Daoy (cell line): ENCODE measurements at places on chromosomes 3 and 15. TPM values are rescaled to one million over a fixed set of nuclear protein-coding genes. Genes with fewer than 3 reads are reported as not detected.

- peak; percentile 73 for DNase-seq
Observed at GRCh38 chr3:141659821-141660613, 78.1 kb upstream of the RNF7 start.

GPR171 gene
- not detected in 2 replicates for total RNA-seq

CELF6 gene
- 0.40 and 0.57 TPM in 2 replicates for total RNA-seq

- no peak for DNase-seq
Observed at GRCh38 chr3:81995329-81995728, 233.9 kb upstream of the GBE1 start.

- DNase-seq = no peak
Observed at GRCh38 chr3:43036621-43037423, 57.7 kb downstream of the GASK1A start.

DNA sequence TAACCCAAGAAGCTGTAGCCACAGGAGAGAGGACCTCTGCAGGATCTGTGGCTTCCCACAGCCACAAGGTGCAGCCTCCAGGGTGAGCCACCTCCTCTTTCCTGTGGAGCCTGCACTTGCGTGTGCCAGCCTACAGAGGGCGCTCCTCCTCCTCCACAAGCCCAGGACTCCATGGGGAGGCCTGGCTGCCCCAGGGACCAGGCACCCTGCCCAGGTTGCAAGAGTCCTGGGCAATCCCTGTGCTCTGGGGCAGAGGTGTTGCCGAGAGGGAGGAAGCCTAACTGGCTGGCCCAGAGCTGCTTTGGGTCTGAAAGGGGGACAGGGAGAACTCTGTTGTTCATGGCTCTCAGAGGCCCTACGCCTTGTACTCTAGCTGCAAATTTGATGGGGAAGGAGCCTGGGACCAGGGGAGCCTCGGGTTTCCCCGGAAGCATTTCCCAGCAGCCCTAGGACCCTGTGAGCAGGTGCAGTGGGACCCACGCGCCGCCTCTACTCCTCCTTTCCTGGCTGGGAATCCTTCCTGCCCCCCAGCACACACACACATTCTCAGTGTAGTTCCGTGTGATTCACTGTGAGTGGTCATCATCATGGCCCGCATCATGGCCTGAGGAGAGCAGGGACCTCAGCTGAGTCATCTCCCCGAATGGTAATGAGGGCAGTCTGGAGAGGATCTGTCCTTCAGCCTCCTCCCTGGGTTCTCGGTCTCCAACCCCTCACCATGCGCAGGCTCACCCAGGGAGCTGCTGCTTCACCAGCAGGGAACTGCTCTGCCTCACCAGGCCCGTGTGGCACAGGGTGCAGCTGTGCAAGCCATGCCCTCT lies 24.3 kb downstream of the TBC1D21 start:
- DNase-seq = peak; percentile 83

GRCh38 chr3:74506246-74506645 lies 108.2 kb downstream of the CNTN3 start:
- no peak for DNase-seq

- no peak for DNase-seq
Observed at GRCh38 chr3:127103080-127103479, 89.9 kb upstream of the PRR23E start.

KBTBD12 gene
- total RNA-seq = not detected in 2 replicates

UNC13C gene
- total RNA-seq = 0.09 and 0.11 TPM in 2 replicates

A4GNT gene
- total RNA-seq = not detected in 2 replicates

GRCh38 chr3:58049143-58049785 lies 41.0 kb downstream of the FLNB start:
- peak; percentile 95 for DNase-seq

- peak; percentile 62 for DNase-seq
Observed at GRCh38 chr3:4906107-4906621, 73.1 kb upstream of the BHLHE40 start.

DNA sequence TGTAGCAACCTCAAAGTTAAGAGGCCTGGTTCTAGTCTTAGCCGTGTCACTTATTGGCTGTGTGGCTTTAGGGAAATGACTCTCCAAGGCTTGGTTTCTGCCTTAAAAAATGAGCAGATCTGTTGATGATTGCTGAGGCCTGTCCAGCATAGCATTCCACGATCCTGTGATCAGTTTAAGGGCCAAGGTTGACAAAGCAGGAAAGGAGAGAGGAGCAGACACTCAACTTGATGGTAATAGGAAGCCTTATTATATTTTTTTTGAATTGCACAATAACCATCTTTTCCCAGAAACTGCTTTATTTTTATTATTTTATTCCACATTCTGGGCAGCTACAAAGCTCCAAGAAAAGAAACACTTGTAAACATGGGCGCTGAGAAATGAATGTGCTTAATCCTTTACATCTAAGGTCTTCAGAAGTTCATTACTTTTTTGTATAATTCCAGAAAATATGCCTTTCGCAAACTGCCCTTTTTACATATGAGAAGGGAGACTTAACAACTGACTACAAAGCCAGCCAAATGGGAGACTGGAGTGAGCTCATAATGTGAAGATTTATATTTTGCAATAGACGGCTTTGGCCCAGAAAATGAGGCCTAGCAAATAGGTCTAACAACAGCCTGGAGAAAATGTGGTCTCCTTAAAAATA lies 241.0 kb downstream of the ATP8B4 start:
- no peak for DNase-seq

DNA sequence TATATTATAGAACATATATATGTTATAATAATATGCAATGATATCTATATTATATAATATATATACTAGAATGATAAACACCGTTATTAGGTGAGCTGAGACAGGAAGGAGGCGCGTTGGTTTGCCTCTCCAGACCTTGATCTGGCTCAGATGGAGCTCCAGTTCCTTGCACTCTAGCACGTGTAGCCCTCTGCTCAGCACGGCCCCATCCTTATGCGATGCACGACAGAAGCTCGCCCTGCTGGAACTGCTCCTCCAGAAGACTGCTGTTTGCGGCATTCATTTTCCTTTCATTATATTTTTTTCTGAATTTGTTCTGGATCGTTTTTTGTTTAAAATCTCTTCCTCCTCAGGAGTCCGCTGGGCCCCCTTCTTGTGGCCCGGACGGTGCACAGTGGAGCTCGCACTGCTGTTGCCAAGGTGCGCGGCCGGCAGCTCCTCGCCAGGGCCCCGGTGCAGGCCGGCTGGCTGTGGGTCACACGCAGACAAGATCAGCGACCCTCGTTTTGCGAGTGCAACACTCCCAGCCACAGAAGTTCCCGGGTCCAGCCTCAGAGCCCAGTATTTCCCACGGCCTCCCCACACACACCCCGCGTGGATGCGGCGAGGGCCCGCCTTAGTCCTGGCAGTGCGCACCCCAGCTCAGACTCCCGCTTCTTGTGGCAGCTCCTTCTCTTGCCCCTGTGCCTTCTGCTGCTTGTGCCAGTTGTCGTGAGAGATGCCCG lies 112.2 kb downstream of the CHL1 start:
- DNase-seq = no peak

OSBPL10 gene
- total RNA-seq = 4.8 and 14.0 TPM in 2 replicates

SENP7 gene
- 7.5 and 8.8 TPM in 2 replicates for total RNA-seq

CAMP gene
- total RNA-seq = not detected in 2 replicates

DNA sequence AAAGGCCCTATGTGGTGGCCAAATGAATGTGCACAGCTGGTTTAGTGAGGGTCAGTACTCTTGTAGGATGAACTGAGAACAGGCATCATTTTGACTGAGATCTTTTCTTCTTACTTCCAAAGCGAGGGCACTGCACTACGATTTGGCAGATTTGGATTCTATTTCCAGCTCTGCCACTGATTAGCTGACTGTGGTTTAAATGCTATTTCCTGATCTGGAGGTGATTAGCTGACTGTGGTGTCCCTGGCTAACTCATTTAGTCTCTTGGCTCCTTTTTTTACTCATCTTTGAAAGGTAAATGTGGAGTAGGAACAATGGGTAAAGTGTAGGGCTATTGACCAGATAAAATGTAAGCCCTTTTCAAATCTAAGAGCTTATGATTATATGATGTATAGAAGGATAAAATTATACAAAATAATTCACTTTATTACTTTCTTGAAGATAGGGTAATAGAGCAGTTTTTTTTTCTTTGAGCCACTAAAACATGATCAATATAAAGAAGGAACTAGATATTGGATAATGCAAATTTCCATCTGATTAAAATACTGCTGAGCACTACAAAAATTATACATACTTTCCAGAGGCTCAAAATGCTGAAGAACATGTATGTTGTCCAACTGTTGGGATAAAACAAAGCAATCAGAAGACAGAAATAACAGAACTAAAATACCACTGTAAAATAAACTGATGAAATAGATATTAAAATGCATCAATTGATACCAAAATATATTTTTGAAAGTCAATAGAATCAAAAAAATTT lies 39.7 kb upstream of the PLOD2 start:
- no peak for DNase-seq

DNA sequence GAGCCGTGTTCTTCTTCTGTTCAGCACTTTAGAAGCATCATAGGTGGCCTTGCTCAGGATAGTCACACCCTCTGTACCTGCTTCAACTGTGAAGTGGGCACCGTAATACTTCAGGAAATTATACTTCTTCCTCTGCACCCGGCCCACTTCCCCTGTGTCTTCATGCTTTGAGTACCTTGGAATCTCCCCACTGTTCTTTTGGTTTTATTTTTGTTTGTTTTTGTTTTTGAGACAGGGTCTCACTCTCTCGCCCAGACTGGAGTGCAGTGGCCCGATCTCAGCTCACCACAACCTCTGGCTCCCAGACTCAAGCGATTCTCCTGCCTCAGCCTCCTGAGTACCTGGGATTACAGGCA lies 1.7 kb downstream of the P2RY14 start:
- DNase-seq = no peak

GRCh38 chr15:61118885-61119284 lies 110.2 kb downstream of the RORA start:
- DNase-seq = peak; percentile 16

GRCh38 chr15:91284758-91285466 lies 184.9 kb downstream of the SV2B start:
- DNase-seq = peak; percentile 27

GRCh38 chr15:68498076-68498475 lies 66.1 kb upstream of the ITGA11 start:
- no peak for DNase-seq

DNA sequence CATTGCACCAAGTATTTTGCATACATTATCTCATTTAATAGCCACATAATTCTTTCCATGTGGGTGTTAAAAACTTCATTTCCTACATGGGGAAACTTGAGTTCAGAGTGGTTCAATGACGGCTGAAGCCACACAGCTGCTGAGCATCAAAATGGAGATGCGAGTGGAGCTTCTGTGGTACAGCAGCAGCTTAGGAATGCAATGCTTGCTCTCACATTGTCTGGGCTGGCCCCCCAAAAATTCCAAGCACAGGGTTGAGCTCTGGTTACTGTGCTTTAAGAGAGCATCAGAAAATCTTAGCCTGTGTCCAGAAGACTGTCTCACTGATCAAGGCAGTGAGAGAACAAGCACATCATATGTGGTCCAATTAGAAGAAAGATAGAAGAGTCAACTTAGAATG lies 57.4 kb upstream of the GADL1 start:
- no peak for DNase-seq

GRCh38 chr3:127745656-127746399 lies 73.1 kb downstream of the ABTB1 start:
- no peak for DNase-seq

DNA sequence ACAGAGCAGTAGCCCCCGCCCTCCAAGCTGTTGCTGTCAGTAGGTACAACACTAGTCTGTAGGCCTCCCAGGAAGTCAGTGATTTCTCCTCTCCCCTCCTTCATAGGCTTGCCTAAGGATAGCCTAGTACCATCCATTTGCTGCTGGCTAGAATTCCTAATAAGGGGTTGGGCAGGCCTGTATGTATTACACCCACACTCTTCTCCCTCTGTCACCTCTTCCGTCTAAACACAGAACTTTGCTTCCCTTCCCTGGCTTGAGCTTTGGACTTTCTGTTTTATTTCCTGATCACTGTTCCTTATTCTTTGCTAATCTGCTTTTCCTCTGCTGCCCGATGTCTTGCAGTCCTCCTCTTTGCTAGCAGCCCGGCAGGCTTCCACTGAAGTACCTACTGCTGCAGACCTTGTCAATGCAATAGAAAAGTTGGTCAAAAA lies 93.4 kb upstream of the UMPS start:
- DNase-seq = no peak

PPM1L gene
- 6.8 TPM in 2 replicates for total RNA-seq

DNA sequence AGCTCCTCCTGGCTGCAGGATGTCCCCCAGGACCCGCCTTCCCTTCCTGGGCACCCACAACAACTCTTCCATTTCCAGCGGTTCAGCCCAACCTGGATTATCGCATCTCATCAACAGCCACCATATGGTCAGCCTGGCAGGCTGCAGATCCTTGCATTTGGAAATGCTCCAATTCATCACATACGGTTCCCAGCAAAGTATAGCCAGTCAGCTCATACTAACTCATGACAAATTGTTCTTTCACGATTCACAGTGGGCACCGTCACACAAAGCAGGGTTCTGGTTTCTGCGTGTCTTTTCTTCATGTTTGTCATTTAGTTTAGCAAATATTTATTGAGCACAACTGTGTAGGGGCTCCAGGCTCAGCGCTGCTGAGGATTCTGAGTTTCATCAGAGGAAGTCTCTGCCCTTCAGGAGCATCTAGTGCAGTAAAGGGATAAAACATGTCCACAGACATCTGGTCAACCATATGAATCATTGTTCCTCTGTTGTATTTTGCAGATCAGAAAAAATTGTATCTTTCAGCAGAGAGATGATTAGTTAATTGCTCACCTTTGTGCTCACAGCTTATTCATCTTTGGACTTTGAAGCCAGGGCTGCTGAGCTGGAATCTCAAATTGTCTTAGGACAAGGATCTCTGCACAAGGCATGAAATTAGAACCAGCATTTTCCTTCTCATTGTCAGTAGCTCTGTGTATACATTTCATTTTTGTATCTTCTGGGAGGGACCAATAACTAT lies 125.1 kb downstream of the GABRG3 start:
- no peak for DNase-seq

GRCh38 chr15:27638958-27639357 lies 460.2 kb downstream of the OCA2 start:
- DNase-seq = no peak

- DNase-seq = no peak
Observed at GRCh38 chr15:69508659-69509058, 56.0 kb downstream of the RPLP1 start.

- DNase-seq = no peak
Observed at GRCh38 chr3:54663501-54664011, 264.3 kb downstream of the LRTM1 start.

- DNase-seq = no peak
Observed at GRCh38 chr3:8802256-8802655, 32.8 kb upstream of the OXTR start.

DNA sequence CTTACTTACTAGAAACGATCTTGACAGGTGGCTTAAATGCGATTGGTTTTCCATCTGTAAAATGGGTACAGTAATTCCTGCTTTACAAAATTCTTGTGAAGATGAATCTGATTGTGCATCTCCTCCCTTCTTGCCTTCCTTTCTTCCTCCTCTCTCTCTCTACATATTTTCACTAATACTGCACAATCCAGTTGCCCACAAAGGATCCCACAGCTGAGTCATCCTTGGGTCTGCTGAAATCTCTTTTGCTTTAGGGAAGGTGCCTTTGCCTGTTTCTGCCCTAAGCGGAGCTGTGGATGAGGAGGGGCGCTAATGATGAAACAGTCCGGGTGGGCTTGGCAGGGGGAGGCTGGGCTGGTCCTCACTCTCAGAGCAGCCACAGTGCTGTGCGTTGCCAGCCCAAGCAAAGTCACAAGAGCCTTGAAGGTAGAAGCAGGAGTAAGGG lies 46.1 kb downstream of the AMOTL2 start:
- peak; percentile 92 for DNase-seq
